ENCODE measurements at places on chromosomes 2 and 18.

DNA sequence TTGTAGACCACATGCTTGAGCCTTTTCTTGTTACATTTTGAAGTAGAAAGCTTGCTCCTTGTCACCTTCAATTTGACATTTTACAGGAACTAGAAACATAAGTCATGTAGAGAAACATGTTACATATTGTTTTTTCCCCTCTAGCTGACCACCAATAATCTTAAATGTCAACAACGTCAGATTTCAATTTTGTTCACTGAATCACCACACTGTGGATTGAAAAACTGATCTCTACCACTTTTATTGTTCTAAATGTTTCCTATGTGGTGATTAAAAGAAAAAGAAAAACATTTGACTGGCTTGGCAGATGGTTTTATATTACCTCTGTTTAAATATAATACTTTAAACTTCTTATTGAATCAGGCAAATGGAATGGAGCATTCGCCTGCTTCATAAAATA is 87.7 kb downstream of the DSEL start:
- no peak for DNase-seq

DNA sequence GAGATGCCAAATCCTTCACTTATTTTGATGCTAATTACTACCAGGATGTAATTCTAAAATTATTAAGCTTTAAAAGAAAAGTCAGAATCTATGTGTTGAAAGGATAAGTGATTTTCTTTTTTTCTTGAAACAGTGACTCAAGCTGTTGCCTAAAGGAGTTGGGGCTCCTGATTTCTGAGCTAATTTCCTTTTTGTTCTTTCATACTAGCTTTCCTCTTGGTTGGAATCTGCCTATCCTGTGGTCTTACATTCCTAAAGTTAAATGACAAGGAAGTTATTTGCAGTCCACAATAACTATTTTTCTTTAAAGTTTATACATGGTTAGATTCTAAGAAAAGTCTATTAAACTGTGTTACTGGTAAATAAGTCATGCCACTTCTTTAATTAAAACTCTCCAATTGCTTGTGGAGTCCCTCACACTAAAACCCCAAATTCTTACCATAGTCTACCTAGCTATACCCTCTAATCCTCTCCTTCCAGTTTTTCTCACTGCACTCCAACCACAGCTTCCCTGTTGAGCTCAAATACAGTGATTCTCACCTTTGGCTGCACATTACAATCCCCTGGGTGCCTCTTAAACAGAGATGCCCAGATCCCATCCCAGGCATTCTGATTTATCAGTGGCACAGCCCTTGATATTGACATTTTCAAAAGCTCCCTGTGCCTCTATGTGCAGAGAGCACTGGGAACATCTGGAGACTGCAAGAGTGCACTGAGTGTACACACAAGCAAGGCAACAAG is 63.3 kb upstream of the EFEMP1 start:
- DNase-seq = no peak

- DNase-seq = no peak
Observed at GRCh38 chr18:72119082-72119481, 425.1 kb downstream of the CBLN2 start.

DNA sequence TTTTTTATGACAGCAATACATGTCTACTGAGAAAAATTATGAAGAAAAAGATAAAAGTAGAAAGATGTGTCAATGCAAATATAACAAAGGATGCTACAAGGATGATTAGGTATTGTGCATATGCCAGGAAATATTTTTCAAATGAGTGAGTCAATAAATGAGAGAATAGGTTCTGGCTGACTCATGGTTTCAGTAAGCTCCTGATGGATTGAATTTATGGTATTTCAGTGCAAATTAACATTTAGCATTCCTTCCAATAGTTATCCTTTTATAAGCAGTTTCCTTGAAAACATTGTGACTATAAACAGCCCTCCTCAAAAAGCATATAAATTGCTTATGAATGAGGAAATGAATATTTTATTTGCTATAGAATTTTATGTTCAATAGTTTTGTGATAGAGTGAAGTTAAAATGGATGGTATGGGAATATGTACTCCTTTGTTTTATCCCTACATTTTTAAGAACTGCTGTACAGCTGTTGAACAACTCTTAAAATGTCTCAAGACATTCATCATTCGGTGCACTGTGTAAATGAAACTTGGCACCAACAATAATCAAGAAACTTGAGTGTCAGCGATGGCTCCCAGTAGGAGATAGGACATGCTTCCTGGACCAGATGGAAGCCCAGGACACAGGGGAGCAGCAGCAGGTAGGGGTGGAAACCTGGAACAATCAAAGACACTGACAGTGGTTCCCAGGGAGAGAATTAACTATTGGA is 144.7 kb downstream of the PMAIP1 start:
- DNase-seq = no peak

- DNase-seq = no peak
Observed at GRCh38 chr2:40746191-40746590, 294.3 kb upstream of the SLC8A1 start.

- DNase-seq = no peak
Observed at GRCh38 chr2:218152172-218152571, 14.6 kb downstream of the CXCR1 start.

GRCh38 chr2:129661935-129662334 is 317.5 kb upstream of the RAB6C start:
- DNase-seq = no peak

GRCh38 chr2:133952420-133952819 is 301.5 kb upstream of the MGAT5 start:
- no peak for DNase-seq

GRCh38 chr2:19897623-19898245 is 4.0 kb downstream of the TTC32 start:
- no peak for DNase-seq

- no peak for DNase-seq
Observed at GRCh38 chr2:51103205-51103604, 71.3 kb upstream of the NRXN1 start.

GRCh38 chr18:10546557-10547300 is 20.9 kb downstream of the NAPG start:
- DNase-seq = no peak

DNA sequence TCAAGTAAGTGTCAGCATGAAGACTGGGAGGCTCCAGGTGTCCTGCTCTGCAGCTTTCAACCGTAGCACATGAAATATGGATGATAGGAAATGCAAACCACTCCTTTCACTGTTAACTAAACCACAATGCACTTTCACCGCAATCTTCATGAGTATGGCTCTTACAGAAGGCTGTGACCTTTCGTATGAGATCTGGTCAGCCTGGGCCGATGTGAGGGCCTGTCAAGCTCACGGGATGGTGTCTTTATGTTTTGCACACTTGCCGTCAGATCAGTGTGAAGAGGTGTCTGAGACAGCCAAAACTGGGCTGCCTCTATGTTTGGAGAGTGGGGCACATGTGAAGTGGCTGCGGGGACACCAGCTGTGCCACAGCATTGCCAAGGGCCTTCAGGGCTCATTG is 62.8 kb upstream of the AFF3 start:
- DNase-seq = no peak

GRCh38 chr2:144996225-144996795 is 476.4 kb upstream of the ZEB2 start:
- DNase-seq = no peak

DNA sequence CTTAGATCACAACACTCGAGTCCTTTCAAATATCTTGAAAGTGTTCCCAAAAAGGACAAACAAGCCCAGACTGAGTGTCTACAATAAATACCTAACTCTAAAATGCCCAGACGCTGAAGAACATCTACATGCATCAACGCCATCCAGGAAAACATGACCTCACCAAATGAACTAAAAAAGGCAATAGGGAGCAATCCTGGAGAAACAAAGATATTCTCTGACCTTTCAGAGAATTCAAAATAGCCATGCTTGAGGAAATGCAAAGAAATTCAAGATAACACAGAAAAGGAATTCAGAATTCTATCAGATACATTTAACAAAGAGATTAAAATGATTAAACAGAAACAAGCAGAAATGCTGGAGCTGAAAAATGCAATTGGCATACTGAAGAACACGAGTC is 61.2 kb upstream of the CHN1 start:
- no peak for DNase-seq

DNA sequence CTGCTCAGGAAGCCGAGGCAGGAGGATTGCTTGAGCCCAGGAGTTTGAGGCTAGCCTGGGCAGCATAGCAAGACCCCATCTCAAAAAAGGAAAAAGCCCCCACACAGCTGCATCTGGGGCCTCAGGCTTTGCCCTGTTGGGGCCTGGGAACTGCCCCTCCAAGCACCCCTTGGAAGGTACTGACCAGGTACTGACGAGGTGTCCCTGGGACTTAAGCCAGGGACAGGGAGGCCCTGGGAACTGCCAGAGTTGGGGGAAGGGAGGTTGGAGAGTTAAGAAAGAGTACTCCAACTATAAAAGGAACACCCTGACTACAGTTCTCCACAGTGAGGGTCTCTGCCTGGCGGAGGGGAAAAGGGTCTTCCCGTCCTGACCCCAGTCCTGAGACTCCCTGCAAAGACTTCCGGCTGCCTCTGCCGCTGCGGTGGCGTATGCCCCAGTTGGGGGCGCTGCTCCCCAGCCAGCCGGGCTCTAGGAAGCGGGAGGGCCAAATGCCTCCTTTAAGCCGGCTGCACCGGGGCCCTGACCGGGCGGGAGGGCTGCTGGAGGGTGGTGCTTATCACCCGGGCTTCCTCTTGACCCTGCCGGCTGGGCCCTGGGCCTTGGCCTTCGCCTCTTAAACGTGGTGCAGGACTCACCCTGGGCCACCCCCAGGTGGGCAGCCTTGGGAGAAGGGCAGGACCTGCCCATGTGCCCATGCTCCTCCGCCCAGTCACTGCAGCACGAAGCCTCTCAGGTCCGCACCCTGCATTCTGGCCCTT is 12.8 kb downstream of the SLC30A3 start:
- no peak for DNase-seq

- DNase-seq = no peak
Observed at GRCh38 chr2:218083352-218083676, 14.3 kb downstream of the RUFY4 start.

- no peak for DNase-seq
Observed at GRCh38 chr2:120804459-120804858, 68.8 kb downstream of the GLI2 start.

DNA sequence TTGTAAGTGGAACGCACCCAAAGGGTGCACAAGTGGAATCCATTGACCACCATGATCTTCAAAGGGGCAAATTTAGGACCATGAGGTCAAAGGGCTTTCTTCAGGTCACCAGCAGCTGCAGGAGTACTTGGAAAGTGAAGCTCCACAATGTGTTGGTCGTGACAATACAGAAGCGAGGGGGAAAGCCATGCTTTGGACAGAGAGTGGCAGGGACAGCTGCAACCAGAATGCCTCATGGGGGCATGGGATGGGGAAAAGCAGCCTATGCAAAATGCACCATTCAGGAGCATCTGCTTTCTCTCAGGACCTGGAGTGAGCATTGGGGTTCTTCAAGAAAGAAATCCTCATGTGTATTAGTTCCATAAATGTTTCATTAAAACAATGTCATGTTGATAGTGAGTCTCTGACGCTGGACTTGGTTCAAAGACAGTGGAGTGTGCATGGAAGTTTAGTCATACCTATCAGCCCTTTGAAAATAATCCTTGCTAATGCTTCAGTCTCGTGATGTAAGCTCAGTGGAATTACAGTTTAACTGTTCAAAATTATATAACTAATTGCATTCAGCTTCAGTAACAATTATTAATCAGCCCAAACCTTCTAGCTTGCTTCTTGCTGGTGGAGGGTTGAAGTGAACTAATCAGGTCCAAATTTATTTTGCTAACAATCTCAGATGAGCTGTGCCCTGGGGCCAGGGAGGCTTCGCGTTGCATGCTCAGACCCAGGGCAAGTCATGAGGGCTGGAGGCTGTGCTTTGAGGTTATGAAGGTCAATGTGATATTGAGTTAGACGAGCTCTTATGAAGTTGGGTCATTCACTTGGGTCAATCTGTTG is 41.6 kb downstream of the ACKR3 start:
- DNase-seq = no peak

DNA sequence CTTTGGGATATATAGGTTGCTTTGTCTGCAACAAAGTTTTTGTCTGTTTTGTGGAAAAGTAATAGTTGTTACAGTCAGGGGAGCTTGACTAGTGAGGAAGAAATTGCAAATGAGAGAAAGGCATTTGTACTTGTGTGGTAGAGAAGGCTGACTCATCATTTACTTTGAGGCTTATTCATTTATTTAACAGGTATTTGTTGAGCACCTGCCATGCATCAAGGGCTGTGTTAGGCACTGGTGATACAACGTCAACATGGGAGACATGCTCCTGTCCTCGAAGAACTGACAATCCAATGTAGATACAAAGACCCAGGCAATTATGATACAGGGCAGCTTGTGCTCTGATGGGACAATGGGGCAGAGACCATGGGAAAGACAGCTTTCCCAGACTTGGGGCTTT is 79.5 kb downstream of the UPP2 start:
- DNase-seq = no peak

DNA sequence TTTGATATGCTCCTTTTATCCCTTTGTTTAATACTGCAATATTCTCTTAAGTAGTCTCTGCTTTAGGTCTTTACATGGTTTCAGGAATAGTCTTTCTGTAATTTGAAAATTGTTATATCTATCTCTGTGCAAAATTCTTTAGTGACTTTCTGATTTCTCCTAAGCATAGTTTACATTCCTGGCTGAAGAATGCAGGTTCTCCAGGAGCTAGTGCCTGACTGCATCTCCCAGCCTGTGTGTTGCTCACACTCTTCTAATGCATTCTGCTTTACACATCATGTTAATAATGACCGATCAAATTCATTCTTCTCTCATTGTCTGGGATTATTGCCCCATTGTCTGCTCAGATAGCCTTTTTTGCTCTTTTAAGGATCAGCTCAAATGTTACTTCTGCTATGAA is 1349.2 kb downstream of the DSC3 start:
- DNase-seq = no peak

GRCh38 chr18:7269942-7270341 is 39.1 kb downstream of the LRRC30 start:
- DNase-seq = no peak

DNA sequence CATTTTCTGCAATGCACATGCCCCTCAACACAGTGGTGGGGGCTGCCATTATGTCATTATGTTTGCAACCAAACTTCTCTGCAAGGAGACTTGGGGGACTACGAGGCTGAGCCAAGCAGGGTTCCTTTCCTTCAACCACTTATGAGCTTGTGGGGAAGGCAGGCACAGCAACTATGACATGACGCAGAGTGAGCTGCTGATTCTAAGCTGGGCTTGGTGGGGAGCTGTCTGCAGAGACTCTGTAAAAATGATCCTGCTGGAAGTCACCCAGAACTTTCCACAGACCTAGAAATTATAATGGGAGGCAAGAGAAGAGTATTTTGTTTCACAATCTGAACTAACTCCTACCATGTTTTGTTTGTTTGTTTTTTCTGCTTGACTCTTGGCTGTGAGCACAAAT is 55.6 kb downstream of the INPP5D start:
- no peak for DNase-seq

GRCh38 chr2:222904557-222905258 is 43.9 kb downstream of the ACSL3 start:
- no peak for DNase-seq

DNA sequence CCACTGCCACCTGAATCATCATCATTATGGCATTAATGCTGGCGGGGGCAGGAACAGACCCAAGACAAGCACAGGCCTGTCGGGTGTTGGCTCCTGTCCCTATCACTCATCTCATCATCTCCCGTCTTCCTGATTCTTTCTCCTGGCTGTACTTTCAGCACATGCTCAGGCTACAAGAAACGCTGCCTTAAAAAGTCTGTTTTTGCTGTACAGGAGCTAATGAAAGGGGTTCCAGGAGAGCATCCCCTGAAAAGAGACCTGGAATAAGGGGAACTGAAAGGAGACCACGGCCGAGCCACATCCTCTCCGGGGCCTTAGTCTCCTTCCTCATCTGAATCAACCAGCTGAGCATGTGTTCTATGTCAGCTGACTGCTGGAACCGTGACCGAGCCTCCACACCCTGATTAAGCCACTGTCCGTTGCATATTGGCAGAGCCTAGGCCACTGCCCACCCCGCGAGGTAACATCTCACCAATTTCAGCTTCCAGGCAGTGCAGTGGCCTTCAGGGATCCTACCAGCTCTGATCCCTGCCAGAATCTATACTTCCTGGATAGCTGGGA is 62.6 kb downstream of the DNMT3A start:
- DNase-seq = no peak

Measured in stimulated activated CD4-positive, alpha-beta T cell treated with anti-CD3 and anti-CD28 coated beads, TNF-alpha, amount 100 ng/mL, for 4 hours (primary cell).